T-helper 2 cell (primary cell): ENCODE measurements at places on chromosomes 5 and 9.

- no peak for DNase-seq
Measured at GRCh38 chr5:20098694-20099093, 110.7 kb upstream of the CDH18 start.

- no peak for DNase-seq
Measured at GRCh38 chr5:1220831-1221230, 4.3 kb upstream of the SLC6A18 start.

DNA sequence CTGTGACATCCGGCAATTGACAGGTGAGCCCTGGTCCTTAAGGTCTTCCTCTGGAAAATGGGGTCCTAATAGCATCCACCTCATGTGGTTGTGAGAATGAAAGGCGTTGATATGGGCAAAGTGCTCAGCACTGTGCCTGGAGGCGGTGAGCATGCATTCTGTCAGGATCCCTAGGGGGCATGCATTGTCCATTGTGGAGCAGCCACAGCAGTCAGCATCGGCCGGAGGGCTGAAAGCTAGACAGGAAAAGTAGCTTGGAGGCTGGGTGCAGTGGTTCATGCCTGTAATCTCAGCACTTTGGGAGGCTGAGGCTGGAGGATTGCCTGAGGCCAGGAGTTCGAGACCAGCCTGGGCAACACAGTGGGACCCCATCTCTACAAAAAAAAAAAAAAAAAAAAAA is 122.2 kb downstream of the LHX2 start:
- no peak for DNase-seq

DNA sequence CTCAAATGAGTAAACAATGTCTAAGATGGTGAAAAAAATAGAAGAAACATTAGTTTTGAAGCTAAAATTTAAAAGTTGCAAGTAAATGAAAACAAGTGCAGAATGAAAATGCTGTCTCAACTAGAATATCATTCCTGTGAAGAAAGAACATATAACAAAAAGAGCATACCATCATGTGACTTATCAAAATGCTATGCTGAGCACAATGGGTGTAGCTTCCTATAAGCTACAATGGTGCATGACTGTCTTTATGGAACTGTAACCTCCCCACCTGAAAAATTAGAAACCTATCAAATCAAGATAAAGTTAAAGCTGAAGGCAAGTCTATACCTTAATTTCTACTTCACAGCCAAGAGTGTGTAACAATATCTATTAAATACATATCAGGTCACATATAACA is 192.0 kb downstream of the AP3B1 start:
- DNase-seq = no peak

GRCh38 chr9:34452568-34452967 is 5.8 kb downstream of the FAM219A start:
- no peak for DNase-seq

DNA sequence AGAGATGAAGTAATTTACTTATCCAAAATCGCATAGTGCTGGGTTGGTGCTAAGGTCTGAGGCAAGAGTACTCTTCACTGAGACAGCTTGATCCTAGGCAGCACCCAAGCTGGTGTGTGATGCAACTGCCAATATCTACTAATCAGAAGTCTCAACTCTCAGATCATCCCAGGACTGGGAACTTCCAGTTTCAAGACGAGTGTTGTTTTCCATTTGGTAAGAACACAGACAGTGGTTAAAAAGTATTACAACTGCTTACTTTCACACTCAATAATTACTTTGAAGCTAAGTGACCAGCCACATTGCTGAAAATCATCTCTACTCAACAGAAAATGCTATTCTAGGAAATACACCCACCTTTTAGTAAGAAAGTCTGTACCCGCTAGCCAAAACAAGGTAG is 45.3 kb downstream of the FBXW11 start:
- peak; percentile 51 for DNase-seq

DNA sequence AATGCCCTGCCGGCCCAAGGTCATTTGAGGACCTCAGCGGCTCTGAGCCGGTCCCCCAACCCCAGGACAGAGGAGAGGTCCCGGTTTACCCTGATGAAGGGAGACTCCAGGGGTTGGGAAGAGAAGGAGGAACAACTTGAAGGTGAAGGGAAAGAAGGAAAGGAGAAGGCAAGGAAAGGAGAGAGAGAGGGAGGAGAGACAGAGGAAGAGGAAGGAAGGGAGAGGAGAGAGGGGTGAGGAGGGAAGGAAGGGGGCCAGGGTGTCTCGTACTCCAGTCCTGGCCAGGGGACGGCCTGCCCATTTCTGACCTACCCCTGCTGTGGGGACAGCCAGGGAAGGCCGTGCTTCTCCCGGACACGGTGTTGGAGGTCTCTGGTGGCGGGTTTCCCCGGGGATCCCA is 1.9 kb downstream of the PRRX2 start:
- no peak for DNase-seq
